ENCODE measurements at places on chromosomes 11 and 22.

DNA sequence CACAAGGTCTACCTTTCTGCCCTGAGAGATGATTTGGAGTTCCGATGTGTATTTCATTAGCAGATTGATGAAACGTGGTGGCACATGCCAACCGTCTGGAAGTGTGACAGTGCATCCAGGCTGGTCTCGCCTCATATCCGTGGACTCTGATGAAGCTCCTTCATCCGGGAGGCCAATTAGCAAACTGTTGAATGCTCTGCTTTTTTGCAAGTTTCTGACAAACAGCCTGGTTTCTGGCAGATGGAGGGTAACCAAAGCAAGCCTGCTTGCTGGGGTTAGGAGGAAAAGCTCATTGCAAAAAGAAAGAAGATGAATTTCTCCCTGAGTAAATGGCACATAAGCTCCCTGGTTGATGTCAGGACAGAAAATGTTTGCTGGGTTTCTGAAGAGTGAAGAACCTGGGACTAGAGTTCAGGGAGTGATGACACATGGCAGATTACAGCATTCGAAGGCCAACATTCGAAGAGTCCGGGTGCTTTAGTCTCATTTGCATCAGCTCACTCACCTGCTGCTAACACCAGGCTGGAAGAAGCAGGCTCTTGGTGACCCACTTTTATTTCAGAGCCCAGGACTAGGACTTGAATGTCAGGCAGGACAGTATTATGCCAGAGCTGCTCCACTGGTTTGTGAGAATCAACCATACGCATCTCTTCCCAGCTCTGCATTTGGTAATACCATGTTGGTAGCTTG, 135.9 kb upstream of the TTC12 start:
- no peak for DNase-seq

GRCh38 chr11:73273222-73273895, 1.2 kb downstream of the P2RY6 start:
- DNase-seq = no peak

DNA sequence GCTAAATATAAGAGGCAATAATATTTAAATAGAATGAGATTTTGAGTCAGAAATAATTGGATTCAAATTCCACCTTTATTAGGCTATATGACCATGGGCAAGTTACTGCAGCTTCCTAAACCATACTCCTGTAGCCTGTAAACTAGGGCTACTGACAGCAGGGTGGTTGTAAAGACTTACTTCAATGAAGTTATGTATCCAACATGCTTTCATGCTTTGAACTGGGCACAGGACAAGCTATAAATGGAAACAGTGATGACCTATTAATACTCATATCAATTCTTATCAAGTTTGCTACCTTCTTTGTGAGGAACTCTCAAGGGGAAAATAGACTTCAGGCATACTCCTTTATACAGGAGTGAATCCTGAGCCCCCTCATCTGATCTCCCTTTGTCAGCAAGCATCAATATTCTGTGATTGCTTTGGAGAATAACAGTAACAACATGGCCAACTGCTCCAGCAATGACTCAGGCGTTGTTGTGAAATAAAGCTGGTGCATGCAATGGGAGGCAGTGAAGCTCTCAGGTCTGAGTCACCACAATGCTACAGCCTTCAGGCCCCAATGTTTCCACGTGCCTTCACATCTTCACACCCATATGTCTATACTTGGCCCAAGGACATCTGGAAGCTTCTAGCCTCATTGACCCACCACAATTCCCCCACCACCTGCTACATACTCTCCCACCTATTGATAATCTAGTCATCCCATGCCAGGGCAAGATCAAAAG, 102.5 kb downstream of the KCNA4 start:
- DNase-seq = no peak

GRCh38 chr22:39446239-39446721, 10.5 kb upstream of the MGAT3 start:
- peak; percentile 77 for DNase-seq

DNA sequence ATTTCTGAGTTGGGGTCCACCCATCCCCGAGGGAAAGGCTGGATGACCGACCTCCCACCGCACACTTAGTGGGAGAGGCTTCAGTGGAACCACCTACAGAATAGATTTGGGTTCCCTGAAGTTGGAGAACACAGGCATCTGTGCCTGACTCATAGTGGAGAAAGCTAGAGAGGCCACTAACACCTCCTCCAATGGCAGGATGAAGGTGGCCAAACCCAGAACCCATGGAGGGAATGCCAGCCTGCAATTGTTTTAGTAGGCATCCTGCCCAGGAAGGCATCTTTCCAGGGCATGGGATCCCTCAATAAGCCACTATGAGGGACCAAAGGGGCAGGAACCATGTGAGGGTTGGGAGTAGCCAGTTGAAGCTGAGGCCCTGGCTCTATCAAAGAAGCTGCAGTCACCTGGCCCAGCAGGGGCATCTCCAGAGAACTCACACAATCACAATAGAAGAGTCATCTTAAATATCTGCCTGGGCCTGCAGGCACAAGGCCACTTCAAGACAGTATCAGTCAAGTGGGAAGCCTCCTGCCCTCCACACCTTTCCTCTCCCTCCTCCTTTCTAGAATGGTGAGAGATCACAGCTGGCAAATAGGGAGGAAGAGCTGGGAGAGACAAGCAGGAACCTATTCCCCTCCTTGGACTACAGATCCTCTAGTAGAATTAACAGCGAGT, 124.1 kb upstream of the CSNK2A3 start:
- no peak for DNase-seq

DNA sequence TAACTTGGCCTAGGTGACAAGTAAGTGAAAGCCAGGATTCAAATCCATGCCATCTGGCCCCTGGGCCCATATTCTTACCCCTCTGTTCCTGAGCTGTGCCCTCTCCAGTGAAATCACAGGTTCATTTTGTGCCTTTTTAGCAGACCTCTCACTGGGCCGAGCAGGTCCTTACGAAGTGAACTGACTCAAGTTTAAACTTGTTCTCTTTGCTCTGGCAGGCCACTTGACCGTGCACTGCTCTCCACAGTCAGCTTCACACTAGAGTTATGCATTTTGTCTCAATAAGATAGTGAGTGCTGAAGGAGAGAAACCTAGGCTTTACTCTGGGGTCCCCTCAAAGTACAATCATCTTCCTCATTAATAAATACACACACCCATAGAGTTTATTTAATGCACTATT, 40.7 kb downstream of the ARFGAP3 start:
- DNase-seq = no peak

DNA sequence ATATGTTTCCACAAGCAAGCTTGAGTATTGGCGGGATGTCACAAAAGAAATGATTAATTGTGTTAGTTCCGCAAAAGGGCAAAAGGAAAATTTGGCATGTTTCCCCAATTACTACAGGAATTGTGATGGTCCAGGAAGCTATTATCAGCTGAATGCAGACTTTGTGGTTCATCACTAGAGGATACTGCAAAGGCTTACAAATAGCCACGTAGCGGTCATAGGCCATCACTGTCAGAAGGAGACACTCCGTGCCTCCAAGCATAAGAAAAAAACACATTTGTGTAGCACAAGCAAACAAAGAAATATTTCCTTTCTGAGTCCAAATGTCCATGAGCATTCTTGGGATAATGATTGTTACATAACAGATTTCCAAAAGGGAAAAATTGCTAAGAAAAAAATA, 1.8 kb downstream of the OR10AG1 start:
- no peak for DNase-seq

DNA sequence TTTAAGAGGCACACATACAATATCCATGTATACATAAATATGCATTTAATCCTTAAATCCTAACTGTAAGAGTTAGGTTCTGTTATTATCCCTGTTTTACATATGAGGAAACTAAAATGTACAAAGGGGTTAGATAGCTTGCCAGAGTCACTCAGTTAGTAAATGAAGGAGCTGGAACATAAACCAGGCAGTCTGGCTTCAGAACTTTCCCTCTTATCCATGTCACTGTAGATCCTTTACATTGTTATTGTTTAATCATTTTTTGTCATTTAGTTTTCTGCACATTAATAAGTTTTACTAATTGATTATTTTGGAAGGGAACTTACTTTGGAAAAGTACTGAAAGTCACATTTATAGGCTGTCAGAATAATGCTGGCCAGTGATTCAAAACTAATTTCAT, 282.4 kb downstream of the TMEM135 start:
- DNase-seq = no peak

- no peak for DNase-seq
Observed at GRCh38 chr11:75298191-75298975, 53.1 kb downstream of the ARRB1 start.

GRCh38 chr11:22633354-22633902, 7.8 kb upstream of the FANCF start:
- no peak for DNase-seq

GRCh38 chr22:44396727-44397722, 84.3 kb upstream of the SHISAL1 start:
- no peak for DNase-seq

- DNase-seq = peak; percentile 51
Observed at GRCh38 chr11:59207988-59208451, 4.7 kb downstream of the MPEG1 start.

GRCh38 chr11:32396991-32397390, 38.3 kb downstream of the WT1 start:
- DNase-seq = no peak

DNA sequence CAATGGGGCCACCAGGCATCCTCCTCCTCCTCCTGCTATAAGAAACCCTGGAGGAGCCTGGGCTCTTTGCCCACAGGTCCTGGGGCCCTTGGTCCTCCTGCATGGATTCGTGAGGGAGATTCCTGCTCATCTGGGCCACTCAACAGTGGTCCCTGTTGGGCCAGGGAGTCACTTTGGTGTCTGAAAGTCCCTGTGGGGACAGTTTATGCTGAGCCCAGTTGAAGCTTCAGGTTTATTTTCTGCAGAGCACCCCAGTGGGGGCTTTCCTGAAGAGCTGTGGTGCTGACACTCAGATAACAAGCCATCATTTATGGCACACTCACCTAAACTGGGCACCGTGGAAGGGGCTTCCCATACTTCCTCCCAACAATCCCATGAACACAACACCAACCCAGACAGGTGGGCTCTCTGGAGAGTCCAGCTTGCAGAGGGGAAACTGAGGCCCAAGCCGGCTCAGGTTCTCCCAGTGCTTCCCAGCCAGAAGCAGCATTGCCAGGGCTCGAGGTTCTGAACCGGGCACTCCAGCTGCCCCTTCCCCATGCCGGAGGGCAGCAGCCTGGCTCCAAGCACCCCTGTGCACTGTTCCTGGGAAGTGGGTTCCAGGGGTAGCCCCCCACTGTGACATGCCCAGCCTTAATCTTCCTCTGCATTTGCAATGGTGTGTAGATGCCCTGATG, 91.3 kb downstream of the MYEOV start:
- no peak for DNase-seq

GRCh38 chr11:2395856-2396255, 4.7 kb upstream of the TSSC4 start:
- no peak for DNase-seq

DNA sequence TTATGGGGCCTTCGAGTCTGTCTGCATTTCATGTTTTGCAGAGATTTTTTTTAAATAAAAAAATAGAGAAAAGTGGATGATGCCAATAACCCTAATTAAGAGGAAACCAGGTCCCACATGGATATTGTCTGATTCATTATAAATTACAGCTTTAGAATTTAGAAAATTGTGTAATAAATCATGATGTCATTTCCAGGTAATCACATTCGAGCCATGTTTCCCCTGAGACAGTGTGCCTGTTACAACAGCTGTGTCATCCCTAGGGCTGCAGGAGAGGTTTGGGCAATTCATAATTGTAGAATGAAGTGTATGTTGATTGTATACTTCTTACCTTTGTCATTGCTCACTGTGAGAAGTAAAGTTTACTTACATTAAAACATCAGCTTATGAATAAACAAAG, 38.3 kb downstream of the NCAM1 start:
- no peak for DNase-seq

GRCh38 chr22:29503811-29504372, 23.9 kb downstream of the NEFH start:
- DNase-seq = no peak

- DNase-seq = no peak
Observed at GRCh38 chr22:32336771-32337424, 20.8 kb upstream of the RFPL3 start.

DNA sequence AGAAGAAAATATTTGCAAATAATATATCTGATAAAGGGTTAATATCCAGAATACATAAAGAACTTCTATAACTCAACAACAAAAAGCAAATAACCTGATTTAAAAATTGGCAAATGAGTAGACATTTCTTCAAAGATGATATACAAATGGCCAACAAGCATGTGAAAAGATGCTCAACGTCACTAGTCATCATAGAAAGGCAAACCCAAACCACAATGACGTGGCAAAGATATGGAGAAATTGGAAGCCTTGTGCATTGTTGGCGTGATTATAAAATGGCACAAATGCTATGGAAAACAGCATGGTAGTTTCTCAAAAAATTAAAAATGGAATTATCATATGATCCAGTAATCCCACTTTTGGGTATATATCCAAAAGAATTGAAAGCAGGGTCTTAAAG, 466.3 kb downstream of the TBC1D22A start:
- no peak for DNase-seq

- no peak for DNase-seq
Observed at GRCh38 chr22:36027935-36028645, 534 bp downstream of the RBFOX2 start.

GRCh38 chr11:116929414-116930090, 92.1 kb upstream of the APOA1 start:
- DNase-seq = no peak

DNA sequence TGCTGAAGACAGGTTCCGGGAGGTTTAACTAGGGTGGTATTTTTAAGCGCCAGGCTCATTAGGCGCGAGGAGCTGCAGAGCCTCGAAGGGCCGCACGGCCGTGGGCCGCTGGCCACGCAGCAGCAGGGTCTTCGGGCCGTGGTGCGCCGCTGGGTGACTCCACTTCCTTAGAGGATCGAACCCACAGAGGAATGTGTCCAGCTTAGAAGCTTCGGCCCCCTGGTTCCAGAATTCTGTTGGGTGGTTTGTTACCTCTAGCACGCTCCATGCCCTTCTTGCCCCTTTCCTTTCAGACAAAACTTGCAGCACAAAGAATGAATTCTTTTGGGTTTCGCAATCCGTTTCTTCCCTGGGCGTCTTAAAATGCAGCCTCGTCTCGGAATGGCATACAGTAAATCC, 773 bp upstream of the PATL1 start:
- no peak for DNase-seq

- no peak for DNase-seq
Observed at GRCh38 chr11:71301858-71302533, 49.6 kb upstream of the SHANK2 start.

GRCh38 chr11:84799112-84799511, 828.0 kb downstream of the DLG2 start:
- DNase-seq = no peak

- DNase-seq = no peak
Observed at GRCh38 chr11:87036756-87037449, 831 bp upstream of the TMEM135 start.

DNA sequence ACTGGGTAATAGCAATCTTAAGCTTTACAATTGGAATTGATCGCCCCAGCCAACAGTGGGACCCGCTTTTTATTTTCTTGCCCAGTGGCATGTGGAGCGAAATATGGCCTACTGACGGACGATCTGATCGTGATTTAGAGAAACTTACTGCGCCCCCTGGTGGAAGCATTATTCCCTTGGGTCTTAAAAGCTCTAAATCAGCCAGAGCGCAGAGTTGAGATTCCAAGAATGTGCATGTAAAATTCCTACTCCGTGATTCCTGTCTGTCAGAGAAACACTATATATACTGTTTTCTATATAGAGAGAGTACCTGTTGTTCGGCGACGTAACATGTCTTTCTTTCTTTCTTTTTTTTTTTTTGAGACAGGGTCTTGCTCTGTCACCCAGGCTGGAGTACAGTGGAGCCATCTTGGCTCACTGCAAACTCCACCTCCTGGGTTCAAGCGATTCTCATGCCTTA, 3.7 kb upstream of the DPF2 start:
- DNase-seq = peak; percentile 81

GRCh38 chr11:88344869-88345268, 7.3 kb upstream of the CTSC start:
- DNase-seq = no peak

- no peak for DNase-seq
Observed at GRCh38 chr11:35277827-35278226, 138.9 kb downstream of the CD44 start.
